ENCODE measurements at places on chromosomes 4 and X. TPM values are rescaled to one million over a fixed set of nuclear protein-coding genes. Genes with fewer than 3 reads are reported as not detected.

GRCh38 chr4:29336861-29337260, 1383.3 kb upstream of the PCDH7 start:
- DNase-seq = no peak

GRCh38 chrX:63657821-63658220, 127.2 kb downstream of the ARHGEF9 start:
- no peak for DNase-seq

ITGB1BP2 gene
- 1.4 TPM for total RNA-seq

- DNase-seq = no peak
These were observed 145.8 kb upstream of the RASGEF1B start for GRCh38 chr4:81617545-81617944.

GRCh38 chr4:168919706-168920324, 90.2 kb downstream of the CBR4 start:
- no peak for DNase-seq

- no peak for DNase-seq
These were observed 1611.1 kb downstream of the ARAP2 start for GRCh38 chr4:34633241-34633640.

- no peak for DNase-seq
These were observed at the start of gene PROM1 for GRCh38 chr4:16083241-16084191. TSS of gene PROM1 (minus strand) at chr4:16084023. CDS start at chr4:16075906, 8,117 bp downstream.

- no peak for DNase-seq
These were observed 5.3 kb upstream of the PDLIM3 start for GRCh38 chr4:185540487-185541120.

DNA sequence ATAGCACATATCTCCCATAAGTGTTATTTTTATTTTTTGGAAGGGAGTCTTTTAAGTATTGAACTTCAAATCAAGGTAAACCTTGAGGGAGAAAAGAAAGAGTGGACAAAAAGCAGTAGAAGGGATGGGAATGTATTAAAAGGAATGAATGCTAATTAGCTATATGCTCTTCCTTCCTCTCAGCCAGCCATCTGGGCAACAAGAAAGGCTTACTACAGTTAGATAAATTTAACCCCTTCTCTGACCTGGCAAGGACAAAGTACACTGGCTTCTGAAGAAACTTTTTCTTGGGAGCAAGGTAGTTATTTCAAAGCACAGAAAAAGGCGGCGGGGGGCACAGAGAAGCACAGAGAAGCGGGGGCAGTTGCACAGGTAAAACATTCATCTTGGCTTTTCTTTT, 54.6 kb downstream of the GAB1 start:
- DNase-seq = no peak

GRCh38 chr4:24273136-24273535, 311.2 kb downstream of the DHX15 start:
- no peak for DNase-seq

PPP3CA gene
- total RNA-seq = 12.9 TPM

PRRG3 gene
- total RNA-seq = 1.3 TPM

All from thymus (tissue), 14 donors.